Esophagus mucosa (tissue), 1 donor: ENCODE measurements at places on chromosomes 2 and 18.

GRCh38 chr18:11981543-11982366 is 448 bp downstream of the IMPA2 start:
- peak; percentile 12 for ATAC-seq

- no peak for ATAC-seq
These were observed 62.7 kb upstream of the GATA6 start for GRCh38 chr18:22106536-22107292.

- no peak for ATAC-seq
These were observed 195.5 kb upstream of the CYRIA start for GRCh38 chr2:16861111-16861510.

DNA sequence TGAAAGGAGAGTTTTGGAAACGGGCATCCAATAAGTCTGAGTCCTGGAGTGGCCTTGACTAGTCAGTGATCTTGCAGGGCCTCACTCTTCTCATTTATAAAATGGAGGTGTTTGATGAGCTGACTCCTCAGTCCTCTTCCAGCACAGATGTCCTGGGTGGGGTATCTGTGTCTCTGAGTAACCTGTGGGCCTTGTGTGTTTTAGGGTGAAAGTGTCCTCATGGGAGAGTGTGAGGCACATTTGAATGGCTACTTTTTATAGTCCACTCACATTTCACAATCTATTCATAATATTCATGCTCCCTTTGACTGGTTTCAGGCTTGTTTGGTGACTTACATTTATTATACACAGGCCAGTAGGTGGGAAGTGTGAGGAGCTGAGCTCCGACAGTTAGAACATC is 106.4 kb upstream of the CELF4 start:
- no peak for ATAC-seq

- ATAC-seq: no peak
These were observed 409.5 kb upstream of the GCFC2 start for GRCh38 chr2:76120176-76120575.

- ATAC-seq: no peak
These were observed 597.8 kb downstream of the DCC start for GRCh38 chr18:52937840-52938239.

DNA sequence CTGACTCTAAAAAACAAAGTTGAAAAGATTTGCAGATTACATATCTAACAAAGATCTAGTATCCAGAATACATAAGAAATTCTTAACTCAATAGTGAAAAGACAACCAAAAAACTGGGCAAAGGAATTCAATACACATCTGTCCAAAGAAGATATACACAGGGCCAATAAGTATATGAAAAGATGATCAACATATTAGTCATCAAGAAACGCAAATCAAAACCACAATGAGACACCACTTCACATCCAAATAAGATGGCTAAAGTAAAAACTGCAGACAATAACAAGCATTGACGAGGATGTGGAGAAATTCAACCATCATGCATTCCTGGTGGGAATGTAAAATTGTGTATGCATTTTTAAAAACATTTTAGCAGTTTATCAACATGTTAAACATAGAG is 256.0 kb downstream of the EIPR1 start:
- ATAC-seq: no peak

DNA sequence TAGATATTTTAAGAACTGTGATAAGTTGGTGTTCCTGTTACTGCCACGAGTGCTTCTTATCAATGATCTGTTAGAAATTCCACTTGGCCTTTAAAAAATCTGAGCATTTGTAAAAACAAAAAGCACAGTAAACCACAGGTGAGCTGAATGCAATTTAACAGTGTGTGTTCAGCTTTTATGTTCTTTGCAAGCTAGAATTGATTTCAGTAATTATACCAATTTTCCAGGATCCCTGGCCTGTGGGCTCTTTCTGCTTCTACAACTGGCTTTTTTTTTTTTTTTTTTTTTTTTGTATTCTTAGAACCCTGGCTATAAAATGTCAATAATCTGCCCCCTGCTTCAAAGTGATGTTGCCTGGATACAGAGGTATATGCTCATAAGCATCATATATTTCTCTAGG is 548.5 kb upstream of the SLC8A1 start:
- no peak for ATAC-seq

- ATAC-seq: no peak
These were observed 31.0 kb downstream of the MYCN start for GRCh38 chr2:15971351-15971750.

GRCh38 chr2:229852565-229852964 is 69.2 kb downstream of the TRIP12 start:
- peak; percentile 51 for ATAC-seq

- no peak for ATAC-seq
These were observed 886 bp downstream of the PRKCE start for GRCh38 chr2:45652090-45653031.

- ATAC-seq: no peak
These were observed 72.3 kb upstream of the TMEM200C start for GRCh38 chr18:5967666-5968065.

GRCh38 chr2:205913668-205914067 is 172.3 kb downstream of the INO80D start:
- ATAC-seq: no peak

DNA sequence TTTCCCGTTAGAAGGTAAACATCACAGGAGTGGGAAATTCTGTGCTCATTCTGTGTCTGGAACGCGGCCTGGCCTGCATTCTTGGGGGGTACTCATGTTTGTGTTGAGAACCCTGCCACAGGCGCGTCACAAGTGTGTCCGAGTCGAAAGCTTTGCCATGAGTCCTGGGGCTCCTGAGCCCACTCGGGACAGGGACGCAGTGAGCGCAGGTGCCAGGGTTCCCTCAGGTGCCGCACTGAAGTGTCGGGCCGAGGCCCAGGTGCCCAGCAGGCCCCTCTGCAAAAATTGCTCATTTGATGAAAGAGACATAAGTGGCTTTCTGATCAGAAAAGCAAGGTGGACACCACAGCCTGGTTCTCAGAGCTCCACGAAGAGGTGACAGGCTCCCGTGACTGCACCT is 4.7 kb downstream of the D2HGDH start:
- ATAC-seq: no peak

GRCh38 chr2:136381722-136382633 is 264.0 kb upstream of the CXCR4 start:
- no peak for ATAC-seq

- no peak for ATAC-seq
These were observed 62.9 kb downstream of the COX7A2L start for GRCh38 chr2:42298132-42298531.

GRCh38 chr18:48796491-48797205 is 154.1 kb downstream of the SMAD7 start:
- ATAC-seq: no peak

- no peak for ATAC-seq
These were observed 187.8 kb upstream of the ALPP start for GRCh38 chr2:232190796-232191195.

DNA sequence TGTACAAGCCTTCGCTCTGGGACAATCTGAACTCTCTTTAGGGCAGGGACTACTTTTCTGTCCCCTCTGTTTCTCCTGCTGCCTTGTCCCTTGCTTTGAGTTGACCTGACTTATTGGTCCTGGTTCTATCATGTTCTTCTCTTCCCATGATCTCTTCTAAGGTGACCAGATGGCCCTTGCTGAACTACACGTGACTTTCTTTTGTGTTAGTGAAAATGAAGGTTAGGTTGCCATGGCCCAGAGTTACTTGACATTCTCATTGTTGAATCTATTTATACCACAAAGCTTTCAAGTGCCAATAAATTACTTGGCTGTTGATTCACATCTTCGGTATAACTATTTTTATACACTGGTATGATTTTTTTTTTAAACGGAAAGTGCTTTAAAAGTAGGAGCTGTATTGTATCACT is 24.4 kb downstream of the MRPL33 start:
- ATAC-seq: no peak

DNA sequence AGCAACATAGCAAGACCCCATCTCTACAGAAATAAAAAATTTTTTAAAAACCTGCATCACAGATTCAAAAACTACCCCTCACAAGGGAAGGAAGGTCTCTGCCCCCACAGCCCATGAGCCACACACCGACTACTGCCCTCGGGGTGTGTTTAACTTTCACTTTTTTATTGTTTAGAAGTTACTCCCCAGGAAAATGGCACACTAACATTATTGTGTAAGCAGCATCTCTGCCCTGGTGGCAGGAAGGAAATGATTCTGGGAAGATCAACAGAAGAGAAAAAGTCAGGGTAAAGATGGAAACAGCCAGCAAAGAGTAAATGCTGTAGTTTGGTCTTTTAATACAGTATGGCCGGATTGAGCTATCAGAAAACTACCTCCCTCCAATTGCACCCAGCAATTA is 21.9 kb downstream of the TRABD2A start:
- ATAC-seq: no peak

GRCh38 chr2:221458578-221458977 is 113.5 kb downstream of the EPHA4 start:
- ATAC-seq: no peak

DNA sequence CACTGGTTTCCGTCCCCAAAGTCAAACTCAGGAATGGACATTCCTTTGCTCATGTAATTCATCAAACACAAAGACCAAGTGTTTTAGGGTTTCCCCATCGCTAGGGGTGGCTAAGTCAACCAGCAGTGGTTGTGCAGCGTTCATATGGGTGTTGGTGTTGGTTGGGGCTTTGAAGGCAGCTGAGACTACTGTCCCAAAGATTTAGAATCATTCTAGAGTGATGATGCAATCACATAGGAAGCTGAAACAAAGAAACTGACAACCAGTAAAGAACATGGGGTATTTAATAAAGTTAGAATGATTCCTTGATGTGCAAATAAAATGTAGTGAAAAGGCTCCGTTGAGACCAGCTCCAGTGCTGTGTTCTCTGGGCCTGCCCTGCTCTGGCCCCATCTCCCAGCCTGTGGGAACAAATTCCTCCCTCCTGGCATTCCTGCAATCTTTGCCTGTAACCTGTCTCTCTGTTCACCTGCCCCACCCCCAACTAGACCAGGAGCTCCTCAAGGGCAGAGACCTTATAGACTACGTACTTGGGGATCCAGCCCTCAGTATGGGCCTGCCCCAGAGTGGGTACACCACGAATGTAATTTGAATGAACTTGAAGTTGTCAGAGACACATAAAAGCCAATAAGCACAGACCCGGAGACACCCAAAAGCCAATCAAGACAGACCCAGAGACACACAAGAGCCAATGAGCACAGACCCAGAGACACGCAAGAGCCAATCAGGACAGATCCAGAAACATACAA is 191.7 kb upstream of the TWIST2 start:
- ATAC-seq: no peak

DNA sequence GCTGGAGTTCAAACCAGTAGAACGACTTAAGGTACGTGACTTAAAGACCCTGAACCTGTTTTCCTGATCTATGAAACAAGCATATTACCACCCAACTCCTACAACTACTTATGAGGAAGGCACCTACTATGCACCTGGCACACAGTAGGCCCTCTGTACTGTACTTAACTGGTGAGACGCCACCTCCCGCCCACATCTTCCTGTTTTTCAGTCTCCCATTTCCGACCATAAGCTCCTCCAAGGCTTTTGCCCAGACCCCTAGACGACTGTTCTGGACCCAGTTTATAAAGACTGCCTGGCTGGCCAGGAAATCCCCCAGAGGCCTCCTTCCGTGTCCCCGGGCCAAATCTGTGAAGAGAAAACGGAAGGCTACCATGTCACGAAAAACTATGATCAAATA is 1.5 kb downstream of the GALNT14 start:
- no peak for ATAC-seq

- no peak for ATAC-seq
These were observed 51.8 kb downstream of the MYO3B start for GRCh38 chr2:170229744-170230143.

- peak; percentile 79 for ATAC-seq
These were observed 20.0 kb downstream of the IL1RL2 start for GRCh38 chr2:102206666-102207341.

DNA sequence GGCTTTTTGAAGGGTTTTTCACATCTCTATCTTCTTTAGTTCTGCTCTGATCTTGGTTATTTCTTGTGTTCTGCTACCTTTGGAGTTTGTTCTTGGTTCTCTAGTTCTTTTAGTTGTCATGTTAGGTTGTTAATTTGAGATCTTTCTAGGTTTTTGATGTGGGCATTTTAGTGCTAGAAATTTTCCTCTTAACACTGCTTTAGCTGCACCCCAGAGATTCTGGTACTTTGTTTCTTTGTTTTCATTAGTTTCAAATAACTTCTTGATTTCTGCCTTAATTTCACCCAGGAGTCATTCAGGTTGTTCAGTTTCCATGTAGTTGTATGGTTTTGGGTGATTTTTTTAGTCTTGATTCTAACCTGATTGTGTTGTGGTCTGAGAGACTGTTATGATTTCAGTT is 34.7 kb downstream of the AGPS start:
- ATAC-seq: no peak

GRCh38 chr18:52624702-52625101 is 284.7 kb downstream of the DCC start:
- ATAC-seq: no peak

DNA sequence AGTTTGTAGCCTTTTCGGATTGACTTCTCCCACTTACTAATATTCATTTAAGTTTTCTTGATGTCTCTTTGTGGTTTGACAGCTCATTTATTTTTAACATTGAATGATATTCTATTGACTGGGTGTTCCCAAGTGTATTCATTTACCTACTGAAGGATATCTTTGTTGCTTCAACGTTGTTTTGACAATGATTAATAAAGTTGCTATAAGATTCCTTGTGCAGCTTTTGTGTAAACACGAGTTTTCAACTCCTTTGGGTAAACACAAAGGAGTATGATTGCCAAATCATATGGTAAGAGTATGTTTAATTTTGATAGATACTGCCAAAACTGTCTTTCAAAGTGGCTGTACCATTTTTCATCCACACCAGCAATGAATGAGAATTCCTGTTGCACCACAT is 1200.9 kb downstream of the DSC3 start:
- ATAC-seq: no peak

DNA sequence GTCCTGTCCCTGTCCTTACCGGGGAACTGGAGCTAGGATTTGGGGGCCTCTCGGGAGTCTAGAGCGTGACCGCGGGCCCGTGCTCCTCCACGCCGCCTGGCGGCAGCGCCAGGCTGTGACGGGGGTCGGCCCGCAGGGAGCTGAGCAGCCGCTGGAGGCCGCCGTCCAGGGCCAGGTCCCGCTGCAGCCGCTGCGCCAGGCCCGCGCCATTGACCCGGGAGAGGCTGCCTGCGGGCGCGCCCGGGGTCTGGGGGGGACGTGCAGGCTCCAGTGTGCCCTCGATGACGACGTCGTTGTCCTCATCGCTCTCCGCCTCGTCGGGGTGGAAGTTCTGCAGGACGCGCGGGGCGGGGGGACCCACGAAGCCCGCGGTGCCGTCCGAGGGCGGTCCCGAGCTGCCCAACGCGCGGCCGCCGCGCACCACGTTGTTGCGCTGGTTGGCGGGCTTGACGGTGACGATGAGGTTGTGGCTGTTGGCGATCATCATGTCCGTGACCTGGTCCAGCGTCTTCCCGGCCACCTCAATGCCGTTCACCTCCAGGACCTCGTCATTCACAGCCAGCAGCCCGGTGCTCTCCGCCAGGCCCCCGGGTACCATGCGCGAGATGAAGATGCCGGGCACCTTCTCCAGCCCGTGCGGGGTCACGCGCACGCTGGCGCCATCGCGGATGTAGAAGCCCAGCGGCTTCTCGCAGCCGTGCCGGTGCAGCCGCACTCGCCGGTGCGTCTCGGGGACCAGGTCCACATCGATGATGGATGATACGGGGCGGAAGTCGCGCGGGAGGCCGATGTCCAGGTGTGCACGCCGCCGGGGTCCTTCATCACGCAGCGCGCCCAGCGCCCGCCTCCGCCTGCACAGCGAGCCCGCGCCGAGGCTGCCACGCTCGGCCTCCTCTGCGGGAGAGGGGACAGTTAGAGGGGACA is 50.9 kb downstream of the ADNP2 start:
- ATAC-seq: peak; percentile 5
